ENCODE measurements at places on chromosomes 16 and 17. TPM values are rescaled to one million over a fixed set of nuclear protein-coding genes. Genes with fewer than 3 reads are reported as not detected.

DNA sequence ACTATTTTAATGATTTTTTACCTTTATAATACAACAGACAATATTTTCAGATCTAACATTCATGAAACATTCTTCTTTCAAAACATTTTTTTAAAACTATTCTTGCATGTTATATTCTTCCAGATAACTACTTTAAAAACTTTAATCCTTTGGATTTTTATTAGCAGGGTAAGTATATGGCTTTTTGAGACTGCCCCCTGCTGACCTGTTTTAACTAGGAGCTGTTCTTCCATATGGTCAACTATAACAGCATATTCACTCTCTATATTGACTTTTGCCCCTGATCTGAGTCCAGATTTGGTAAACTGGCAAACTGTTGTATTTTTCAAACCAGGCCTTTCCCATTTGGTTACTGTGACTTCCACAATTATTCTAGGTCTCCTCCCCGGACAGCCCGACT, 16.5 kb downstream of the ZNF18 start:
- DNase-seq: no peak

GRCh38 chr16:22898874-22899348, 84.9 kb downstream of the HS3ST2 start:
- DNase-seq: peak; percentile 51

DNA sequence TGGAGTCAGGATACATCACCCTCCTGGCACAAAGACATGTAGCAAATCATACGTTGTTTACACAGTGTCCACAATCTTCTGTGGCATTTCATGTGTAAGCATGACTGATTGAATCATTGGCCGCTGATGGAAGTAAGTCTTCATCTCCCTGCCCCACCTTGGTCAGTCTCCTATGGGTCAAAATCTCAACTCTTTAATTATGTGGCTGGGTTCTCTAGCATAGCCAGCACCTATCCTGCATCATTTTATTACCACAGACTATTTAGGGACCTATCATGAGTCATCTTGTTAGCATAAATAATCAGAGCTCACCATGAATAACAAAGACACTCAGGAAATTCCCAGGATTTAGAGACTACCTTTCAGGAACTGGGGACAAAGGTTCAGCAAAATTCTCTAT, 15.9 kb downstream of the TANC2 start:
- DNase-seq: no peak

GRCh38 chr17:21004016-21004930, 38.5 kb downstream of the USP22 start:
- DNase-seq: no peak

DNA sequence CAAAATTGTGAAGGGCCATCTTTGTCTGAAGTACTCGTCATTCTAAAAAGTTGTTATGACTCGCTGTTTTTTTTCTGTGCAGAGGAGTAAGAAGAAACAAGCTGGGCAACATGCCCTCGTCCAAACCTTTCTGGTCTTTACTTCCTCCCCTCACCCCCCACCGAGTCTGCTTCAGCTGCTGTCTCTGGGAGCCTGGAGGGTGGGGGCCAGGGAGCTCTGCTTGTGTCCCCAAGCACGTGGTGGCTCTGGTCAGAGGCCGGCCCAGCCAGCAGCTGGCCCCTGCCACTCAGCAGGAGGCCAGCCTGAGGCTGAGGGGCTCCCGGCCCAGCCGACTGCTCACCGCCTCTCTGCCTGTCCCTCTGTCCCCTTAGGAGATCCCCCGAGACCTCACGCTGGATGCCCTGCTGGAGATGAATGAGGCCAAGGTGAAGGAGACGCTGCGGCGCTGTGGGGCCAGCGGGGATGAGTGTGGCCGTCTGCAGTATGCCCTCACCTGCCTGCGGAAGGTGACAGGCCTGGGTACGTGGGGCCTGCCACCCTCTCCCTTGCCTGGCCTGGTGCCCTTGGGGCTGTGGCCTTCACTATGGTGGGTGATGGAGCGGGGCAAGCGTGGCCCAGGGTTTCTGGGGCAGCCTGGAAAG, 53.7 kb upstream of the LGALS9 start:
- DNase-seq: no peak

DNA sequence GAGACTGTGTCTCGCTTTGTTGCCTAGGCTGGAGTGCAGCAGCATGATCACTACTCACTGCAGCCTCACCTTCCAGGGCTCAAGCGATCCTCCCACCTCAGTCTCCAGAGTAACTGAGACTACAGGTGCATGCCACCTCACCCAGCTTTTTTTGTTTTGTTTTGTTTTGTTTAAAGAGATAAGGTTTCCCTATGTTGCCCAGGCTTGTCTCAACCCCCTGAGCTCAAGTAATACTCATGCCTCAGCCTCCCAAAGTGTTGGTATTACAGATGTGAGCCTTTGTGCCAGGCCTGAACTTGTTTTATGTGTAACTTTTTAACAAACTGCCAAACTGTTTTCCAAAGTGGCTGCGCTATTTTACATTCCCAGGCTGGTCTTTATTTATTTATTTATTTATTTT, 41.8 kb upstream of the NUDT7 start:
- no peak for DNase-seq

GRCh38 chr17:3730881-3731429, 7.3 kb downstream of the HASPIN start:
- DNase-seq: no peak

GRCh38 chr16:26701243-26701886, 365.4 kb upstream of the C16orf82 start:
- DNase-seq: no peak

- DNase-seq: no peak
These were observed 1931.9 kb downstream of the TP53TG3F start for GRCh38 chr16:35391328-35391727.

DNA sequence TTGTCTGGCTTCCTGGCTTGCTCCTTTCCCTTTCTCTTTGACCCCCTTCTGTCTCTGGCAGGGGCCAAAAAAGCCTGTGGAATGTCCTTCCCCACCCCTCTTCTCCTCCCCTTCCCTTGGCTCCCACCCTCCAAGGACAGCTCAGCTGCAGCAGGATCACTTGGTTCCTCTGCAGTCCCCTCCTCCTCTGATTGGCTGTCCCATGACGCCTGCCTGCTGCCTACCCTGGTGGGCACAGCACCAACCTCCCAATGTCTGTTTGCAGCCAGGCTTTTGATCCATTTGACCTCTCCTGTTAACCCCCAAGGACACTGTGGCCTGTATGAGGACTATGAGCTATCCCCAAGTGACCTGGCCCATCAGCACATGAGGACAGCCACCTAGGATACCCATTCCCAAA, 14.8 kb upstream of the MTMR4 start:
- DNase-seq: no peak

- DNase-seq: no peak
These were observed 37.2 kb downstream of the MFSD11 start for GRCh38 chr17:76775021-76775600.

DNA sequence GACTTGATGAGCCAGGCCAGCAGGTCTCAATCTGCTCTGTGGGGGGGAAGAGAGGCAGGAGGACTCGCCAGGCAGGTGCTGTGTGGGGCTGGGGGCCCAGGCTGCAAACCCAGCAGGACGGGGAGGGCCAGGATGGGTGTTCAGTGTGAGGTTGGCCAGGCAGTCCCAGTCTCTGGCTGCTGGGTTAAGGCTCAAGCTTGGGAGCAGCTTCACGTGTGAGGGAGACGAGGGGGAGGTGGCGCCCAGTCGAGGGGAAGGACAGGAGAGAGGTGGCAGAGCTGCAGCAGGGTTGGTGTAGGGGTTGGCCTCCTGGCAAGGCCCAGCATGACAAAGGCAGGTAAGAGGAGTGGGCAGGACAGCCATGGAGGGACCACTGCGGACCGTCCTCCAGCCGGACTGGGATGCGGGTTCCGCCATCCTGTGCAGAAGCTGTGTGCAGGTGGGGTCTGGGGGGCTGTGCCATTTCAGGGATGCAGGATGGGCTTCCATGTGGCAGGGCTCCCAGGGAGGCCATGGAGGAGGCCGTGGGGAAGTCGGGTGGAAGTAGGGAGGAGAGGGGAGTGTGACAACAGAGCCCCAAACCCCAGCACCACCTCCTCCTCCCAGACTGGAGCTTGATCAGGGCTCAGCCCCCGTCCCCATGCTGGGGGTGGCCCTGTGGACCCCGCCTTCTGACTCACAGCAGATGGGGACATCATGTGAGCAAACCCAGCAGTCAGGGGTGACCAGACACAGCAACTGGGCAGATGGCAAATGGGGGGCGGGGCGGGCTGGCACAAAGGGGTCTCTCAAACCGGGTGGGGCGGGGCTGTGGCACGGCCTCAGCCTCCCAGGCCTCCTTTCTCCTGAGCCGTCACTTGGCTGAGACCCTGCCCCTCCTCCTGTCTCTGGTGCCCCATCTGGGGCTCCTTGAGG, 2.8 kb downstream of the ADGRG1 start:
- DNase-seq: peak; percentile 9

GRCh38 chr17:28615260-28615940, 1.4 kb upstream of the RSKR start:
- no peak for DNase-seq

- peak; percentile 17 for DNase-seq
These were observed 22.4 kb upstream of the AATK start for GRCh38 chr17:81188491-81188840.

DNA sequence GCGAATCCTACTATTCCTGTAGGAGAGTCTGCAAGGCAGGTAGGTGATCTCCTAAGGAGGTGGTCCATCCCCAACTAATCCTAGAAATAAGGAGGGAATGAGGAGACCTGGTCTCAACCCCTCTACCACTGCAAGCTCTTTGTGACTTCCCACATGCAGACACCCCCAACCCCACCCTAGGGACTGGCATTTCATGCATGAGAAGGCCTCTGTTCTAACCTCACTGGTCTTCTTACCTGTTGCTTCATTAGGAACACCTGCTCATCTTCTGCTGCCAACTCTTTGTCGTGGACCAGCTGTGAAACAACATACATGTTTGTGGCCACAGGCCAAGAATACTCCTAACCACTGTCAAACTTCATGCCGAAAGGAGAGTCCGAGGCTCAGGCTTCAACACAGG, 22.6 kb downstream of the DYNC1LI2 start:
- no peak for DNase-seq

DNA sequence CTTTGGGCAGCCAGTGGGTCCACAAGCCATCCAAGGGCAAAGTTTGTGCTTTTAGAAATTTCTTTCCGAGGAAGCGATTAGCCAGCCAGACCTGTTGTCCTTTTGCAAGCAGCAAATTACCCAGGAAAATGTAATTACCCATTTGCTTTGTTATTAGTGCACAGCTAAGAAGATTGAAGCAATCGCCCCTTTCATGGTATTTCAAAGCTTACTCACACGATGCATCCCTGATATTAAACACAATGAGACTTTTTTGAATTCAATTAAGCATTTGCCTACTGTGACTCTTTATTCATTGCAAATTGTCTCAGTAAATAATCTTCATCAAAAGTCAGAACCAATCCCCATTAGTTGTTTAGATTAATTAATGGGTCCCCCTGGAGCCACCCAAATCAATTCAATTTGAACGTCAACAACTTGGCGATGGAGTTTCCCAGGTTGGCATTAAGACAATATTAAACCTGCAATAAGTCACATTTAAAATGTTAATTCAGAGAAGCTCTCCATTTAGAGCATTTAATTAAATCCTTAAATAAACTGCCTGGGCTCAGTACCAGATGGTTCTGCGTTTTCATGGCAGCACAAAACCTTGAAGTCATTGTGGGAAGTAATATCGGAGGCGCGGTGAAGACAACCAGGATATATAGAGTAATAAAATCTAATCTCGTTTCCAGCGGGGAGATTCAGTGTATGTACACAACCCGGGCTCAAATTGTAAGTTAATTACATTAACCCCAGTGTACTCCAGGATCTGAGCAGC, 366.2 kb upstream of the TNRC6C start:
- DNase-seq: no peak

GRCh38 chr16:11796227-11797165, 562 bp downstream of the ZC3H7A start:
- peak; percentile 61 for DNase-seq

DNA sequence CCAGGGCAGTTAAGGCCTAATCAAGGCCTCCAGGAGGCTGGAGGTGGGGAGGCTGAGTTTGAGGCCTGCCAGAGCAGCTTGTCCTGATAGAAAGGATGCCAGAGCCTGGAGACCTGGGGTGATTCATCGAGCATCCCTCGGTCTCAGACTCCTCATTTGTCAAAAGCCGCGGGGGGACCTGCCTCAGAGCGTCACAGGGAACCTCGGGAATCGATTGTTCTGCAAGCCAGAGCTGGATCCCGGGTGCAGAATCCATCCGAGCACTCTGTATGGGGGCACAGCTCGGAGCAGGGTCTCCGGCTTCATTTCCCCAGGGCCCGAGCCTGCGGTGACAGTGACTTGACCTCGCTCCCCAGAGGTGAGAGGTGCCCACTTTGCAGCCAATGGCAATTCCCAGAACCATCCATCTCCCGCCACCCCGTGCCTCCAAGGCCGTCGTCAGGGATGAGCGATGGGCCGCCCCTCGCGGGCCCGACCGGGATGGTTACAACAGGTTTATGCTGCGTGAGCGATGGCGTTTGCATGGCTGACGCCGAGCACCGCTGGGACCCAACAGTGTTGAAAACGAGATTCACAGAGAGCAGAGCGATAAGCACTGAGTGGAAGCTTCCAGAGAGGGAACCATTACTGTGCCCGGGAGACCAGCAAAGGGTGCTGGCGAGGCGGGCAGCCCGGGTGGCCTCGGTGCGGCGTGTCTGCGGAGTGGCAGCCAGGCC, 117.1 kb upstream of the GSE1 start:
- DNase-seq: no peak

DNA sequence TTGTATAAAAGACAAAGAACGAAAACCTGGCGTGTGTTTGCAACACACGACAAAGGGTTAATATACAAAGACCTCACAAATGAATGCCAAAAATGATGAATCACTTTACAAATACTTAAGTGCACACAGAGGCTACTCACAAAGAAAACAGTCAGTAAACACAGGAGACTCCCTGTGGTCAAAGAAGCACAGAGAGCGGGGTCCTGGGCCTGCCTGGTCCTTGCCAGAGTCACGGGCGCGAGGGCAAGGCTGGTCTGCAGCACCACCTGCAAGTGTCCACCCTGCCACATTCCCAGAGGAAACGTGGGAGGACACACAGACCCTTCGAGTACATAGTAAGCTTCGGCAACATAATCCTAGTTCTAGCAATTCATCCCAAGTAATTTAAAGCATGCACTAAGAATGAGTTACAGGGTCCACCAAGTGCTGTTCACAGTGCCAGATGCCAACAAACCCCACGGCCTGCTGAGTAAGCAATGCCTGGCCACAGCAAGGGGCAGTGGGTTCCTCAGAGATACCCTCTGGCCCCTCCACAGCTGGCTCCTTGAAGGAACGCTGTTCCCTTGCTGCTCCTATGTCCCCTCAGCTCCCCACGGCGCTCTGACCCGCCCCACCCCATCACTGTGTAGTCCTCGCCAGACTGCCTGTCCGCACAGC, 24.6 kb upstream of the FAAP100 start:
- no peak for DNase-seq

- no peak for DNase-seq
These were observed 12.7 kb downstream of the SCN4A start for GRCh38 chr17:63960006-63960405.

EPOP gene
- 0.98 TPM for total RNA-seq

CHD3 gene
- 245 TPM for total RNA-seq

SLC12A3 gene
- total RNA-seq: not detected

PRR35 gene
- not detected for total RNA-seq

CDH3 gene
- 0.22 TPM for total RNA-seq

SKAP1 gene
- 62.4 TPM for total RNA-seq

PRKCB gene
- total RNA-seq: 64.4 TPM

TMEM106A gene
- 8.9 TPM for total RNA-seq

All from CD8-positive, alpha-beta T cell (primary cell).